ENCODE measurements at places on chromosomes 2 and 18.
A peak's percentile ranks its signal among the peaks of the same experiment; 100 is the strongest.

DNA sequence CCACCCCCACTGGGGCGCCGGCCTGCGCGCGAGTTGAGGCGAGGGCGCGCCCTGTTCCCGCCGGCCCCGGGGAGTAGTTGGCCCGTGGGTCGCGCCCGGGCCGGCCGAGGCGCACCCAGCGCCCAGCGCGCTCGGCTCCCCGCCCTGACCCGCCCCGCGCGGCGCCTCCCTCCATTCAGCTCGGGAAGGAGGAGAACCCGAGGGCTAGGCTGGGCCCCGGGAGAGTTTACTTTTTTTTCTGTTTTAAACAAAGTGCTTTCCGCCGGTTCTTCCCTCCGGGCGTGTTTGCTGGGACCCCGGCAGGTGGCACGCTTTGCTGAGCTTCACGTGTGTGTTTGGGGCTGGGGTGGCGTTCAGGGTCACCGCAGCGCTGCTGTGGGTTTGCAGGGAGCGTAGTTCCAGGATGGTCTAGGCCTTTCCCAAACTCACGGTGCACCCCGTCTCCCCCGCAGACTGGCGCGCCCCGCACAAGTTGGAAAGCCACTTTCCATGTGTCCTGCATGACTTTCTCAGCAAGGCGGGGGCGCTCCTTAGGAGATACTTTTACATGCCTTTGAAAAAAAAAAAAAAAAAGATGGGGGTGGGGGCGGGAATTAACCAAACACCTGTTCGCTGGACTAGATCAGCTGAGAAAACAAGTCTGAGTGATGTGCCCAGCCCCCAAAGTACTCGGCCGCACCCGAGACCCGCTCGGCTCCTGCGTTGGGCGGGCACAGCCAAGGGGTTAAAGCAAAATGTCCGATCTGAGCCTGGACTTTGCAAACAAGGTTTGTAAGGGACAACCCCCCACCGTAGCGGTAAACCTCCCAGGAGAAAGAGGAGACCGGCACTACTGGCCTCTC is 825 bp downstream of the ITGA6 start:
- peak; percentile 47 for DNase-seq
- H3K27me3 ChIP-seq: peaks cover 62% of the 10 kb centered on the region
- no peaks in the 10 kb centered on the region for H3K36me3 ChIP-seq

DNA sequence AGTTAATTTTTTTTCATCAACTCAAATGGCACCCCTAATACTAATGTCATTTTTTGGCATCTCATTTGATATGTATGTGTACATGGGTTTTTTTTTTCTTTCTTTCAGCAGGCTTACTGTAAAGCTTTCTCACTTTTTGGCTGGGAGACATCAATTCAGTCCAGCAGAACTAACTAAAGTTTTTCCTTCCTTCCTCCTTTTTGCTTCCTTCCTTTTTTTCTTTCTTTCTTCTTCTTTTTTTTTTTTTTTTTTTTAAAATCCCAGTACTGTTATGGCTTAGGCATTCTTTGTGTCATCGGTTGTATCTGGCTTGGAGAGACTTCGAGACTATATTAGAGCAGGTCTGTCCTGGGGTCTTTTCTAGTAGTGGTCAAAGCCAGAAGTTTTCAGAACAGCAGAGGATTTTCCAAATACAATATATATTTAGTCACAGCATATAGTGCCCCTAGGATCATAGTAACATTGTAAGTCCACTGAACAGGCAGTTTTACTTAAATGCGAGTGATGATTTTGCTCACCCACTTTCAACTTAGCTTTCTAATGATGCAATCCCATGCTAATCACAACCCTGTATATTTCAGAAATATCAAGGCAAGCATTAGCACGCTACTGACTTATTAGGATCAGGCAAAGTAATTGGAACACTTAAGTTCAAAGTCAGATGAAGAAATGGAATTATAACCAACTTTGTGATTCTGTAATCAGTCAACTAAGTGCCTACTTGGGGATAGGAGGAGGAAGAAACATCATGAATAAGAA is 4.0 kb downstream of the KLHL29 start:
- no peak overlapping the region for H3K27ac ChIP-seq
- no peaks in the 10 kb centered on the region for H3K36me3 ChIP-seq
- DNase-seq: no peak
- peaks cover 64% of the 10 kb centered on the region for H3K27me3 ChIP-seq

DNA sequence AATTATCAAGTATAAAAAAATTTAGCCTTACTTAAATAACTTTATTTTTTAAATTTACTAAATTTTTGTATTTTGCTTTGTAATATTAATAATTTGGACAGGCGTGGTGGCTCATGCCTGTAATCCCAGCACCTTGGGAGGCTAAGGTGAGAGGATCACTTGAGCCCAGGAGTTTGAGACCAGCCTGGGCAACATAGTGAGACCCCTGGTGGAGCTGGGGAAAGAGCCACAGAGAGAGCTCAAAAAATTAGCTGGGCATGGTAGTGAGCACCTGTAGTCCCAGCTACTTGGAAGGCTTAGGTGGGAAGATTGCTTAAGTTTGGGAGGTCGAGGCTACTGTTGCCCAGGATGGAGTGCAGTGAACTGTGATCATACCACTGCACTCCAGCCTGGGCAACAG is 143.5 kb downstream of the B3GNT2 start:
- H3K27ac ChIP-seq: no peak overlapping the region
- H3K36me3 ChIP-seq: no peaks in the 10 kb centered on the region
- no peak overlapping the region for H3K4me3 ChIP-seq
- no peaks in the 10 kb centered on the region for H3K27me3 ChIP-seq

GRCh38 chr18:13243363-13243762 is 24.8 kb downstream of the LDLRAD4 start:
- DNase-seq: no peak
- H3K27ac ChIP-seq: no peak overlapping the region
- no peaks in the 10 kb centered on the region for H3K27me3 ChIP-seq
- H3K36me3 ChIP-seq: no peaks in the 10 kb centered on the region
- H3K4me3 ChIP-seq: no peak overlapping the region

DNA sequence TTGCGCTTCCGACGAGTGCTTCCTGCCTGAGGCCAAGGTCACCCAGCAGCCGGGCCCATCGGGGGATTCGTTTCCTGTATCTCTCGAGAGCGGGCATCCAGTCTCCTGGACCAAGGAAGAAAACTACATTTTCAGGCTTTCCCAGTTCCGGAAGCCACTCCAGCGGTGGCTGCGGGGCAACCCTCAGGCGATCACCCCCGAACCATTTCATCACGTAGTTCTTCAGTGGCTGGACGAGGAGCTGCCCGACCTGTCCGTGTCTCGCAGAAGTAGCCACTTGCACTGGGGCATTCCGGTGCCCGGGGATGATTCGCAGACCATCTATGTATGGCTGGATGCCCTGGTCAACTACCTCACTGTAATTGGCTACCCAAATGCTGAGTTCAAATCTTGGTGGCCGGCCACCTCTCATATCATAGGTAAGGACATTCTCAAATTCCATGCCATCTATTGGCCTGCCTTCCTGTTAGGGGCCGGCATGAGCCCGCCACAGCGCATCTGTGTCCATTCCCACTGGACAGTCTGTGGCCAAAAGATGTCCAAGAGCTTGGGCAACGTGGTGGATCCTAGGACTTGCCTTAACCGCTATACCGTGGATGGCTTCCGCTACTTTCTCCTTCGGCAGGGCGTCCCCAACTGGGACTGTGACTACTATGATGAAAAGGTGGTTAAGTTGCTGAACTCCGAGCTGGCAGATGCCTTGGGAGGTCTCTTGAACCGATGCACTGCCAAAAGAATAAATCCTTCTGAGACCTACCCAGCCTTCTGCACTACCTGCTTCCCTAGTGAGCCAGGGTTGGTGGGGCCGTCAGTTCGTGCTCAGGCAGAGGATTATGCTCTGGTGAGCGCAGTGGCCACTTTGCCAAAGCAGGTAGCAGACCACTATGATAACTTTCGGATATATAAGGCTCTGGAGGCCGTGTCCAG is 1.0 kb downstream of the MARS2 start:
- H3K27me3 ChIP-seq: no peaks in the 10 kb centered on the region
- DNase-seq: peak; percentile 52
- peak overlapping the region; percentile 81 for H3K27ac ChIP-seq
- peak overlapping the region; percentile 88 for H3K4me3 ChIP-seq
- peaks cover 17% of the 10 kb centered on the region for H3K36me3 ChIP-seq

GRCh38 chr2:98476192-98476868 is 31.7 kb downstream of the INPP4A start:
- peaks cover 38% of the 10 kb centered on the region for H3K36me3 ChIP-seq
- H3K27ac ChIP-seq: peak overlapping the region; percentile 60
- H3K4me1 ChIP-seq: peaks cover 99% of the 10 kb centered on the region
- DNase-seq: no peak
- no peak overlapping the region for H3K4me3 ChIP-seq

- H3K4me1 ChIP-seq: peaks cover 6% of the 10 kb centered on the region
- no peak overlapping the region for H3K4me3 ChIP-seq
- DNase-seq: no peak
- no peak overlapping the region for H3K27ac ChIP-seq
These were observed 12.2 kb upstream of the DNPEP start for GRCh38 chr2:219399716-219400478.

GRCh38 chr2:186822323-186822722 is 26.6 kb downstream of the ZSWIM2 start:
- H3K4me1 ChIP-seq: no peaks in the 10 kb centered on the region
- DNase-seq: no peak
- no peak overlapping the region for H3K27ac ChIP-seq
- H3K4me3 ChIP-seq: no peak overlapping the region

GRCh38 chr2:215598376-215598975 is 162.6 kb upstream of the FN1 start:
- H3K4me1 ChIP-seq: no peaks in the 10 kb centered on the region
- H3K36me3 ChIP-seq: no peaks in the 10 kb centered on the region
- DNase-seq: no peak
- no peak overlapping the region for H3K27ac ChIP-seq
- H3K27me3 ChIP-seq: peaks cover 1% of the 10 kb centered on the region
- no peak overlapping the region for H3K4me3 ChIP-seq

DNA sequence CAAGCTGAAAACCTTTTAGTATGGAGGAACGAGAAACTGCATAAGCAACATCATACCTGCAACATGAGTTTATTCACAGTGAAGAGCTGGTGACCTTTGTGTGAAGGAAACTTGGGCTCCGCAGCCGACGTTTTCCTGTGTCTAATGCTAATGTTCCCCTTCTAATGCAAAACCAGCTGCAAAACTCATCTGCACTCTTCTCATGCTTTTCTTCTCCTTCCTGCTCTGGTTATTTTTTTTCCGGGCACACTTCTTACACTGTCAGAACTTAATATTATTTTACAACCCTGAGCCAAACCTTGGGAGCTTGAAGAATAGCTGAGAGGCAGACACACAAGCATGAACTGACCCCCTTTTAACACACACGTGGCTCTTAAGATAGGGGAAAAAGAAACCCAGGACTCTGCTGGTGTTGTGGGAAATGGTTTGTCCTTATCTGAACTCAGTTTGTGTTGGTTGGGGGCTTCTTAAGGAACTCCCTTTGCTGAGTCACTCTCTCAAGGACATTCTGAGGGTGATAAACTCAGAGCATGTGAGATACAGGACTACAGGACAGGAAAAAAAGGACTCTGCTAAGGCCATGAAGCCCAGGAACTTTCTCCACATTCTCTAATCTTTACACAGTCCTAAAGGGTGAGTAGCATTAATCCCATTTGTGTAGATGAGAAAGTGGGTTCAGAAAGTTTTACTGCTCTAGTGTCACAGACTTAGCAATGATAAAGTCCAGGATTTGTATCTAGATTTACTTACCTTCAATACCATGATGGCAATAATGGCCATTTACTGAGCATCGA is 439.3 kb upstream of the TRIB2 start:
- H3K4me3 ChIP-seq: no peak overlapping the region
- H3K36me3 ChIP-seq: no peaks in the 10 kb centered on the region
- DNase-seq: no peak
- H3K4me1 ChIP-seq: peaks cover 7% of the 10 kb centered on the region
- H3K27me3 ChIP-seq: peaks cover 9% of the 10 kb centered on the region

DNA sequence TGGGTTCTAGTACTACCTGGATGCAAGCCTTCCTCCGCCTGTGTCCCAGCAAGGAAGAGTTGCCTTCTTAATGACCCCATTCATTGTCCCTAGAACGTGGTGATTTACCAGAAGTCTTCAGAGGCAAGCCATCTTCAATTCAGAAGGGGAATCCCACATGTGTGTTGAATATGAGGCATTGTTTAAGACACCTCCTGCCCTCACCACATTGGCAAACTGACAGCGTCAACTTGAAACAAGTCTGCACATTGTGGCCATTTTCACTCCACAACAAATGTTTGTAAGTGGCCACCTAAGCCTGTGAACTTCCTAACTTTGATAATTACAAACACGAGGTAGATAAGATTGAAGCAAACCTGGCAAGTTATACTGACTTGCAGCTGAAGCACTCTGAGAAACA is 83.7 kb downstream of the TCF7L1 start:
- H3K27me3 ChIP-seq: peaks cover 45% of the 10 kb centered on the region
- H3K4me3 ChIP-seq: no peak overlapping the region
- H3K36me3 ChIP-seq: no peaks in the 10 kb centered on the region
- peaks cover 2% of the 10 kb centered on the region for H3K4me1 ChIP-seq
- no peak for DNase-seq
- no peak overlapping the region for H3K27ac ChIP-seq

GRCh38 chr2:51103205-51103604 is 71.3 kb upstream of the NRXN1 start:
- no peaks in the 10 kb centered on the region for H3K36me3 ChIP-seq
- H3K4me1 ChIP-seq: no peaks in the 10 kb centered on the region
- H3K4me3 ChIP-seq: no peak overlapping the region
- no peak for DNase-seq
- H3K27ac ChIP-seq: no peak overlapping the region

GRCh38 chr18:77178559-77178958 is 46.0 kb upstream of the MBP start:
- H3K4me1 ChIP-seq: no peaks in the 10 kb centered on the region
- H3K27ac ChIP-seq: no peak overlapping the region

GRCh38 chr2:46143429-46144132 is 153.6 kb upstream of the EPAS1 start:
- H3K4me1 ChIP-seq: peaks cover 21% of the 10 kb centered on the region
- H3K27me3 ChIP-seq: no peaks in the 10 kb centered on the region
- H3K36me3 ChIP-seq: peaks cover 11% of the 10 kb centered on the region
- DNase-seq: no peak
- H3K4me3 ChIP-seq: no peak overlapping the region

GRCh38 chr2:229282758-229283546 is 11.9 kb upstream of the PID1 start:
- no peaks in the 10 kb centered on the region for H3K36me3 ChIP-seq
- no peak overlapping the region for H3K27ac ChIP-seq
- DNase-seq: no peak
- H3K27me3 ChIP-seq: no peaks in the 10 kb centered on the region
- H3K4me1 ChIP-seq: no peaks in the 10 kb centered on the region

Measured in activated CD4-positive, alpha-beta memory T cell treated with anti-CD3 and anti-CD28 coated beads, Interleukin-2, amount 10 ng/mL, durations not matched to agents 7 days and 5 days (primary cell).